ENCODE measurements at places on chromosomes 6 and 20.

DNA sequence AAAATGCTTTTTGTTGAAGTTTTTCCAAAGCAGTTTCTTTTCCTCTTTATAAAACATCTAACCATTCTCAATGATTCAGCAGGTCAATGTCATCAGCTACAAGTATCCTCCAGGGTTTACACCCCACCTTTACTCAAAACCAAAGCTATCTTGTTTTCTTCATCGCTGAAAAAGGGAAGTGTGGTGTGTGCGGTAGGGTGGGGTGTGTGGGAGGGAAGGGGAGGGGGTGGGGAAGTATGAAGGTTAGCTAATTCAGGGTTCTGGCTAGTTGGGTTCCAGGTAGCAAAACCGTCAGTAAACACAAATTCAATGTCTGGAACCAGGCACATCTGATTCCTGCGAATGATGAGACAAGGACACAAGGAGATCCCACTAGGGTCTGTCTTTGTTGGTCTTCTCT lies 189.6 kb downstream of the GJA10 start:
- peak; percentile 67 for DNase-seq

- no peak for DNase-seq
Observed at GRCh38 chr6:146295695-146296094, 247.9 kb upstream of the RAB32 start.

DNA sequence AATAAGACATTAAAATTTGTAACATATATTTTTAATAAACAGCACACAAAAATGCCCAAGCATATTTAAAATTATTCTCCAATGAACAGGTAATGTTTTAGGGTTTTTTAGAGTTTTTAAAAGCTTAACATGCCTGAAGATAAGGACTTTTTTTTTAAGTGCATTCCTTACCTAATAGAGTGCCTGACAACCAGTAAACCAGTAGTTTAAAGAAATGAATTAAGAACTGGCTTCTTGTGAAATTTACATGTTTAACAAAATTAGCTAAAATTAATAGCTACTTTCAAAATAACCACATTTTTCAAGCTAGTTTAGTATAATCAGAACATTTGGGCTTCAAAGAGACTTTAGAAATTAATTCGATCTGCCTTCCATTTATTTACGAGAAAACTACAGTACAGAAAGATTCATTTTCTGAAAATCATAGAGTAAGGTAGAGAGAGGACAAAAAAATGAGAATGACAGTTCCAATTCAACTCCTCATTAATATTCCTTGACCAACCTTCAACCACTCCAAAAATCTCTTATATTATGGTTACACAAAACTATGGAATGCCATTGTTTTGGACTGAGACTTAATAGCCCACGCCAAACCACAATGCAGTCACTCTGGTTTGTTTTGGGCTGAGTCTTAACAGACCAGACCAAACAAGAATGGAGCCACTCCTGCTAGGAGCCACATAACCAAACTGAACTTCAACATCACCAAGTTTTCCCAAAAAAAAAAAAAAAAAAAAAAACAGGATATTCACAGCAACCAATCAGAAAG lies 5.7 kb upstream of the PLN start:
- DNase-seq = no peak

DNA sequence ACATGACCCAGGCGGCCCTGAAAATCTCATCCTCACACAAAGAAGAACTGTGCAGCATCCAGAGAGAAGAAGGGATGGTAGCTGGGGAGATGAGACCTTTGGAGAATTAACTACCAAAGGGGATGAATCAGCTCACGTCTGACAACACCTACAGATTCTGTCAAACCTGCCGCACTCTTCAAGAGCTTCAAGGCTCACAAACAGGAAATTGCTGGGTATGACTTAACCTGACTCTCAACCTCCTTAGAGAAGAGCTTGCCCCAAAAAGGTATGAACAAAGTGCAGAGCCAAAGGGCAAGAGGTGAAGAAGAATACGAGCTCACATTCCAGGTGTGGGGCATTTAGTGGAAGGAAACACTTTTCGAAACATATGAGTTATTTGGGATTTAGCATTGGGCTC lies 139.8 kb downstream of the BACH2 start:
- peak; percentile 43 for DNase-seq

DNA sequence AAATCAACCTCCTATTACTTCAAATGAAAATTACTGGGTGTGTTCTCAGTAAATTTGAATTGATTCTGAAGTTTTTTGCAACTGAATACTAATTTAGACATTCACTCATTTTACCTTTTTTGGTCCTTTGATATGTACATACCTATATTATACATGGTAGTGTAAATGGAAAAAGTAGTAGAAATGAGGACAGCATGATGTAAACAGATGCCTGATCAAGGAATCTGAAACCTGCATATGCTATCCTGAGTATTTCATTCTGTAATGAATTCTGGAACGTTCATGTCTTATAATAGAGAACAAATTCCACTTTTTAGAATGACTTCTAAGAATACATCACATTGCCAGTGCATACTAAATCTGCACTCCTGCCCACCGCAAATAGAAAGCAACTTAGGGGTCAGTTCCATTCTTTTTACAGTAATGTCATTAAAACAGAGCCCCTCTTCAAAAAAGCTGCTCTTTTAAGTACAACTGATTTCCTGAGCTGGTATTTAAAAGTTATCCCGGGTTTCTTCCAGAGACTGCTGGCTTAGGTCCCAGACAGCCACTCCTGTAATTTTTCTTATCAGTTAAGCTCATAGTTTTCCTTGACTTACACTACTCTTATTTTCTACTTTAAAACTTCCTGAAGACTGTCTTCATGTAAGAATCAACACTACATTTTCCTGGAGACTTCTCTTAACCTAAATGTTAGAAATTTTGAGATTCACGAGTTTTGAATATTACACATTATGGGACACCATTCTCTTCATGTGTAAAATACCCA lies 48.4 kb downstream of the MAP3K7 start:
- no peak for DNase-seq

- no peak for DNase-seq
Observed at GRCh38 chr20:4040283-4041179, 25.2 kb upstream of the RNF24 start.

- DNase-seq = no peak
Observed at GRCh38 chr20:37521061-37521771, at the start of gene NNAT. Gene NNAT (plus strand): TSS chr20:37521250. CDS start chr20:37521332, 82 bp downstream.

DNA sequence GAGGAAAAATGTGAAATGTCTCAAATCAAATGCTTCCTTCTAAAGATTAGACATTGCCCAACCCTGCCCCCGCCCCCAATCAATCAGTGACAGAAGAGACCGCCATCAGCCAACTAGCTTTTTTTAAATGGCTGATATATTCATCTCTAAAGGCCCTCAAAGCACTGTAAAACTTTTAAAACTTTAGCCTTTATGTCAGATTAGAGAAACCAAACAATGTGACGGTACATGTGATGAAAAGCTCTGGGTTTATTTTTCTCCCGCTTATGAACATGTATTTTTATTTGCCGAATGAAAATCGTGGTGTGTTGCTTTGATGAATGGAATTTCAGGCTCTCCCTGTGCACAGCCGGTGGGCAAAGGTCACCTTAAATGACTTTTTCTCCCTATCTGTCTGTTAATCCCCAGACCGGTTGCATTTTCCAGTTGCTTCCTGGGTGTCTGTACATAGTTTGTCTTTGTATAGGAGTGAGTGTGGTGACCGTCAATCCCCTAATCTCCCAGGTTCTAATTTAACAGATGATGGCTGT lies 38.5 kb downstream of the TBC1D7 start:
- DNase-seq = no peak

DNA sequence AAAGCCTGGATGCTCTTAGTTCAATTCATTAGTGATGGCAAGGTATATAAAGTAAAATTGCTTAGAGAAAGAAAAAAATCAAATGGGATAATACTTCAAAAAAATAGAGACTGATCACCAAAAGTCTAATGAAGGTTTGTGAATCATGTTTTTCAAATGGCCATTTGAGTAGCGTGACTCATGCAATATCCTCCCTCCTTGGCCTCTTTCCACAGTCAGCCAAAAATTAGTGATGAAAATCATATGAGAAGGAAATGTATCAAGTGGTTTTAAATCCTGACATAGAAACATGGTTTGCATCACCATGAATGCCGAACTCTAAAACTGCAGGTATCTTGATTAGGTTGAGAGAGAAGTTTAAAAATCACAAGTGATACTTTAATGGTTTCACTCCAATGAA lies 1.2 kb upstream of the COL19A1 start:
- DNase-seq = no peak
